ENCODE measurements at places on chromosomes 6 and 20.

DNA sequence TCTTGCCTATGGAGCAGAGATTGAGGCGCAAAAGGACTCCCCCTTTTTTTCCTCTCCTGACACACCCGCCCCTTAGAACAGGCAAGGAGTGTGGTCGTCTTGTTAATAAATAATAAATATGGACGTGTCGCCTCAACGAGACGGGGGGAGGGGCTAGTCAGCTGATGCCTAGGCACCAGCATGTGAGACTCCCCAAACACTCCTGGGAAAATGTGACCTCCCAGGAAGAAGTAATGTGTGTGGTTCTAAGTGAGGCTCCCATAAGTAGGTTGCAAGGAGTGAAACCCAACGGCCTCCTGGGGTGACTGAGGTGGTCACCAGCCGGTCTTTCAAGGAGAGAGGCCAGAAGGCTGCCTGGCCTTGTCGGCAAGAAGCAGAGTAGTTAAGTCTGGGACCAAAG is 1.1 kb upstream of the FAXC start:
- DNase-seq, result no peak

DNA sequence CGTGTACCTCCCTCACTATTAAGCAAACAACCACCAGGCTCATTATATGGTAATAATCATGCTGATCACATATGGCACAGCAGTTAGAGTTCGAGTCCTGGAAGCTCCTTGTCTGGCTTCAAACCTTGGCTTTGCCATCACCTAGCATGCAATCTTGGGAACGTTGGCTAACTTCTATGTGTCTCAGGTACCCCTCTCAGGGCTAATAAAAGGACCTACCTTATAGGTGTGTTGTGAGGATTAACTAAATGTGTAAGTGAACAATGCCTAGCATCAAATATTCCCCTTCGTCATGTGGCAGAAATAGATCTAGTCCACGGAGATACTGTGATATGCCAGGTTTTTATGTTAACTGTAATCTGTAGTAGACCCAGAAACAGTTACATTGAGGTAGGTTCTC is 10.4 kb downstream of the CYP24A1 start:
- DNase-seq, result no peak

DNA sequence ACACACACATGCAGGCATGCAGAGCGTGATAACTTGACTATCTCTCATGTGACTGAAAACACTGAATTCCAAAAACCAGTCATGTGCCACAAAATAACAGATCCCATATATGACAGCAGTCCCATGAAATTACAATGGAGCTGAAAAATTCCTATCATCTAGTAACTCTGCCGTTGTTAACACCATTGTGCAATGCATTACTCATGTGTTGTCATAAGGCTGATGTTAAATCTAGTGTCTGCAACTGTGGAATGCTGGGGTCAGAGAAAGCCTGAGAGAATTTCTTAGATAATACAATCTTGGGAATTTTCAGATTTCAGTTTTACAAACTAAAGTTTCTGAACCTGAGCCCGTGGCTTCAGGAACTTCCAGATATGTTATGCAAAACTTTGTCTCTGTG is 70.2 kb downstream of the LYRM4 start:
- no peak for DNase-seq

- no peak for DNase-seq
Observed at GRCh38 chr6:2915150-2915549, 12.0 kb upstream of the SERPINB9 start.

GRCh38 chr6:167152862-167153261 is 4.9 kb downstream of the GPR31 start:
- DNase-seq, result no peak

- DNase-seq, result no peak
Observed at GRCh38 chr6:55433446-55434130, 106.3 kb downstream of the GFRAL start.

Data from CD4-positive, CD25-positive, alpha-beta regulatory T cell (primary cell).